ENCODE measurements at places on chromosomes 5 and 9.

DNA sequence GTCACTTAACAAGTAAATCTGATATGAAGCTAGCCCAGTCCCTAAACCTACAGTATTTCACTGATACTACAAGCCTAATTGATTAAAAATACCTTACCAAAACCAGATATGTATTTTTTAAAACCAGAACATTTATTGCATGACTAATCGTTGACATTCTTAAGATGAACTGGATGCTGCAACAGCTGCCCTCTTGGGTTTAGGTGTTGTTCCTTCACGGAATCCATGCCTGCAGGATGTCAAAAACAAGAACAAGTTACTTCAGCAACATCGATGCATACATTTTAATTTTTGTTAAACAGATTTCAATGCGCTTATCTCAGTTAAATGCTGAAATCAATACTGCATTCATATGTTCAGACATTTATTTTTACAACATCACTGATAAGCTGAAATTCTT lies 2.7 kb downstream of the RPL37 start:
- no peak for DNase-seq

GRCh38 chr5:83244516-83244915 lies 167.2 kb downstream of the XRCC4 start:
- no peak for DNase-seq

DNA sequence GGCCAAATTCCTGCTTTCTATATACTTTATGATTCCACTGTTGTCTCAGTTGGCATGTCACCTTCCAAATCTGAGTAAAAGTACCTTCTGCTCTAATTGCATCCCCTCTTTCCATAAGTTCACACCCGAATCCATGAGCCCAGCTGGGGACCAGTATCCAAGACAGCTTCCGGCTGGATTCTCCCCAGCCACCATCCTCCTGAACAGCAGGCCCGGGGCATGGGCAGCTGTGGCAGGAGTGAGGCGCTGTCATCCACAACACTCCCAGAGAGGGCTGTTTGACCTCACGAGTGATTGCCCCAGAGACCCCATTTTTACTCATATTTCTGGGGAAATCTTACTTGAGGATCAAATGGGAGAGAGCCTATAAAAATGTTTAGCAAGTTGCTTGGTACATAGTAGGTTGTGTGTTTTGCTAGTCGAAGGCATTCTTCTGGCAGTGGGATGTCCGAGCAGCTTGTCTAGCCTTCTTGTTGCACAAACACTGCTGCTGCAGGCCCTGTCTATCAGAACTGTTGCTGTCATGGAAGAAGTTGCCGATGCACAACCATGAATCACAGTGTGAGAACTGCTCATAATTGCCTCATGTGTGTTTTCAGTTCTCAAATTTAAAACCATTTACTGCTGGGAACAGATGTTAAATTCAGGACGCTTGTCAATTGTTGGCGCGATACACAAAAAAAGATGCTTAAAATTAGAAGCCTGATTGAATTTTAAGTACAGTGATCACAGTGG lies 93.8 kb downstream of the HSPA4 start:
- no peak for DNase-seq

DNA sequence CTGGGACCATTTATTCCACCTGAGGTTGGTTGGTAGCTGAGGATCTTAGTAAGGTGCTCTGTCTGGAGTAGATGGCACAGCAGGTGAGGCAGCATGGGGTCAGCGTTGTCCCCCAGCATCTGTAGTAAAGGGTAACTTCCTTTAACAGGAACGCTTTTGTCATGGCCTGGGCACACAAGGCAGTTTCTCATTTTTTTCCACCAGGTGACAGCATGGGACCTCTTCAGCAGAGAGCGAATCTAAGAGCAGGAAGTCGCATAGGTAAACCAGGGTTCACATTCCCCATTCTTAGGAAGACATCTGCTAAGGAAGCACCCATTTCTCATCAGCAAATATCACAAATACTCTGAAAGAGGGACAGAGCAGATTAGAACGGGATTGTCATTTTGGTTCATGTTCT lies 56.5 kb downstream of the GPR107 start:
- no peak for DNase-seq

- DNase-seq, result no peak
Measured at GRCh38 chr9:132443951-132444607, 34.1 kb downstream of the CFAP77 start.

- no peak for DNase-seq
Measured at GRCh38 chr5:2212481-2212880, 329.8 kb upstream of the IRX4 start.

GRCh38 chr5:161414896-161415295 lies 131.6 kb downstream of the GABRB2 start:
- DNase-seq, result no peak

Measured in progenitor cell of endocrine pancreas (in vitro differentiated cells).